ENCODE measurements at places on chromosomes 3 and 15. TPM values are rescaled to one million over a fixed set of nuclear protein-coding genes. Genes with fewer than 3 reads are reported as not detected.
A peak's percentile ranks its signal among the peaks of the same experiment; 100 is the strongest.

BFSP2 gene
- not detected for total RNA-seq

SYNPR gene
- not detected for total RNA-seq

MEGF11 gene
- not detected for total RNA-seq

EFHB gene
- total RNA-seq, result 2.3 TPM

SEMA3B gene
- total RNA-seq, result 98.3 TPM

CPNE9 gene
- total RNA-seq, result not detected

SLC22A14 gene
- not detected for total RNA-seq

GRCh38 chr3:66195347-66195783 is 25.4 kb upstream of the SLC25A26 start:
- no peak overlapping the region for H3K4me3 ChIP-seq
- peaks cover 5% of the 10 kb centered on the region for H3K27me3 ChIP-seq
- H3K36me3 ChIP-seq, result no peaks in the 10 kb centered on the region

DNA sequence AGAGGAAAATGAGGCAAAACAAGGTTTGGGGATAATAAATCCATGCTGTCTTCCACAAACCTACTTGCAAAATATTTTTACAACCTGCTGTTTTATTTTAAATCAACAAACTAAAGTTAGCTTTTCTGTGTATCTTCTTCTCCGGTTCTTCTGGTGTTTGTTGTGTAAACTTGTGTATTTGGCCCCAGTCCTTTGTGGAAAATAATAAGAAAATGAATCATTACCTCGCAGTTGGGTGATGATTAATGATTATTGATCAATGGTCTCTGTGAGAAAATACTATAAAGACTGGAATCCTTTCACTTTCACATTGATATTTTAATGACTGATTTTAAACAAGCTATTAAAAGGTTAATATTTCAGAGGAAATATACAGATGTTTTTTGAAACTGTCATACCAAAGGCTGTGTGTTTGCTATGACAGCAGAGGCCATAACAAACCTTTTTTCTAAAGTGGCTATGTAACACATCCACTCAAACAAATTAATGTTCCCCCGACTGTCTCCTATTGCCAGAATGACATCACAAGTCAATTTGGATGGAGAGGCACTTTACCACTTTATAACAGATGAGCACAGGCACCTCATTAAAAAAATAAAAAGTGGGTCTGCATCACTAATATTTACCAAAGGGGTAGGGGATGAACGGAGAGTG is 152.5 kb downstream of the MEX3B start:
- DNase-seq, result no peak
- no peaks in the 10 kb centered on the region for H3K36me3 ChIP-seq
- no peak overlapping the region for H3K4me3 ChIP-seq
- no peak overlapping the region for H3K27ac ChIP-seq
- no peaks in the 10 kb centered on the region for H3K27me3 ChIP-seq

DNA sequence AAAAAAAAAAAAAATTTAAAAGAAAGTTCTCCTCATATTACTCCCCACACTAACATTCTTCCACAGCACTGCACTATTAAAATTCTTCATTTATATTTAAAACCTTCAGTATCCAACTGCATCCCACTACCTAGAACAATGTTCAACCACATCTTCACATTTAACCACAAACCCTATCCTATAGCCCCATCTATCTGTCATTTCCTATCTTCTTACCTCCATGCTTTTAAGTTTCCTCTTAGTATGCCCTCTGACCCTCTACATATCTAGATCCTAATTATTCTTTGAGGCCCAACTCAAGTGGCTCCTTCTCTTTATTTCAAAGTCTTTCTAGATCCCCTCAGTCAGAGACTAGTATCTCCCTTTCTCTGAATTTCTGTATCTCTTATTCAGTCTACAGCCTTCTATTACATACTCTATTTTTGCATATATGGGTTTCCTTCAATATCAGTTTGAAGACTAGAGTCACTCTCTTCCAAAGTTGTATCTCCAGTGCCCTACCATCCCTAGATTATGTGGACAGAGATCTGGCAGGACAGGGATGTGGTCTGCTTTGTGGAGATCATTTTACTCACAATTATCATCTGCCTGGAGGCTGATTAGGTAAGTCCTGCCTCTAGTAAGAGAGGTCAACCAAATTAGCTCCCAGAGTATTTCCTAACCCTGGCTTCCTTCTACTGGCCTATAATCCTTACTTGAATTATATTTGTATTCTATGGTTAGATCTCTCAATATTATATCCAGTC is 1.4 kb downstream of the CIAO2A start:
- H3K4me3 ChIP-seq, result peak overlapping the region; percentile 59
- peaks cover 48% of the 10 kb centered on the region for H3K4me1 ChIP-seq

DNA sequence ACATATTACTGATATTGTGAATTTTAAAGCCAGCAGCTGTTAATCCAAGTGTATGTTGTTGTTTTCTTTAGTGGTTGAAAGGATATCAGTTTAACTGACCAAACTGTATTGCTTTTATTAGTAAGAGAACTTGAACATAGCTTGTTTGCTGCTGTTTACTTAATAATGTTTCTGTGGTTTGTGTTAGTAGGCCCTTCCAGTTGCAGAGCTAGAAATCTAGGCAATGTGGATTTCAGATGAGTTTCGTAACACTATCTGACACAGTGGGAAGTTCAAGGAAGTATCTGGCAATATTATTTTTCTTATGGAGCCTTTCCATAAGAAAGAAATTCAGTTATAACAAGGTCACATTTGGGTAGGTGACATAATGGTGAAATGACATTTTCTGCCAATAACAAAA is 18.5 kb downstream of the ZNF609 start:
- no peak for DNase-seq
- no peak overlapping the region for H3K27ac ChIP-seq
- H3K4me1 ChIP-seq, result peaks cover 11% of the 10 kb centered on the region
- H3K27me3 ChIP-seq, result no peaks in the 10 kb centered on the region

DNA sequence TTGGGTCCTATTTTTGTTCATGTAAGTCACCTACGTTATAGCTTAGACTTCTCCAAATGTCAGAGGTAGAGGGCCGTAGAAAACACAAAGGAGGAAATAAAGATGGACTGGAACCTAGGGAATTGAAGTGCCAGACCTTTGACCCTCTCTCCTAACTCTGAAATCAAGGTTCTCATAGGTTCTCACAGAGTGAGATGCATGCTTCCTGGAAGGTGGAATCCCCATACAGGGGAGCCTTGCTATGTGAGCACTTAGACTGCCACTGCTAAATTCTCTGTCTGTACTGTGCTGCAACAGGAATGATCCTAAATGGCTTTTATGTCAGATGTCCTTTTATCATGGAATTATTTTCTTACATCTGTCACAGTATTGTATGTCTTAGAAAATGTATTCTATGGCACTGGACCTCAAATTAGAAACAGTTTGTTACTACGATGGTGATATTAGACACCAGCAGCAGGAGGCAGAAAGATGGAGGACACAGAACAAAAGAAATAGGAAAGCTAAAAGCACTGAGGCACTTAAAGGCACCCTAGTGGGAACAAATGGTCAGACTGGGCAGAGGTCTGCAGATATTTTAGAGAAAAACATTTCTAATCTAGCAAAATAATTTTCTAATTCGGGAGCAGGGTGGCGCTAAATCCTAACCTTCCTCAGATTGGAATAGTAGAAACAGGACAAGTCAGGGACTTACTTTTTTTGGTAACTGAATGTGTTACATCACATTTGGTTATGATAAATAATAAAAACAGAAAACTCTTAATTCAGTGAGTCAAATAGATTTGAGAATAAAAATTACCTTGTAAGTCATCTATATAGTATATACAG is 60.2 kb upstream of the CDAN1 start:
- H3K27ac ChIP-seq, result no peak overlapping the region
- peaks cover 19% of the 10 kb centered on the region for H3K36me3 ChIP-seq
- no peak overlapping the region for H3K4me3 ChIP-seq
- no peaks in the 10 kb centered on the region for H3K27me3 ChIP-seq

- H3K27me3 ChIP-seq, result no peaks in the 10 kb centered on the region
- DNase-seq, result no peak
- peaks cover 5% of the 10 kb centered on the region for H3K36me3 ChIP-seq
- H3K4me1 ChIP-seq, result peaks cover 7% of the 10 kb centered on the region
Observed at GRCh38 chr15:92101708-92102394, 248.3 kb downstream of the SLCO3A1 start.

GRCh38 chr15:89346516-89347231 is 12.1 kb upstream of the POLG start:
- no peaks in the 10 kb centered on the region for H3K4me1 ChIP-seq
- H3K36me3 ChIP-seq, result no peaks in the 10 kb centered on the region
- H3K4me3 ChIP-seq, result no peak overlapping the region
- no peak overlapping the region for H3K27ac ChIP-seq
- DNase-seq, result no peak

DNA sequence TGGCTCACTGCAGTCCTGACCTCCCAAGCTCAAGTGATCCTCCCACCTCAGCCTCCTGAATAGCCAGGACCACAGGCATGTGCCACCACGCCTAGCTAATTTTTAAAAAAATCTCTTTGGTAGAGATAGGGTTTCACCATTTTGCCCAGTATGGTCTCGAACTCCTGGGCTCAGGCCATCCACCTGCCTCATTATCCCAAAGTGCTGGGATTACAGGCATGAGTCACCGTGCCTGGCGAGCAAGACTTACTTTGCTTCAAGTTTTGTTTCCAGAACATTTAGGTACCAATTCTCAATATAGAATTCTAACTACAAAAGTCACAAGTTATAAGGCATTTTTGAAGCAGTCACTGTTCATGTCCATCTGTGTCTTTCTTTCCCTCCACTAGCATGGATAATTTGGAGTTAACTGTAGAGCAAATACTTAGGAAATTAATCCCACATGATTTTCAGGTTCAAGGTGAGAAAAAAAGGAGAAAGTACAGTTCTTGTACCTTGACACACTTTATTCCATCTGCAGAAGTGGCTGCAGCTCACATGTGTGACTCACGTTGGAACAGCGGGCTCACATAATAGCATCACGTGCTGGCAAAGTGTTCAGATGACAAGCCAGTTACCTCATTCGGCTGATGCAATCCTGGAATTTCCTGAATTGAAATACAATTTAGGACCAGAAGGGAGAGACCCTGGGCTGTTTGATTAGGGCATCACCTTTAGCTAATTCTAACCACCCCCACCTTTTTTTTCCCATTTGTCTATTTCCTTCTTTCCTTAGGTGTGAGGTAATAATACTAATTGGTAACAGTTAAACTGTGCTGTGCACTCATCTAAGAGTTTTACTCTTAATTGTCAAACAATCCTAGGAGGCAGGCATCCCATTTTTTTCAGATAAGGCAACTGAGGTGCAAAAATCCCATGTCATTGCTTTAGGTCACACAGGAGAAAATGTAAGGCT is 46.9 kb upstream of the NEDD4 start:
- no peak overlapping the region for H3K4me3 ChIP-seq
- H3K27me3 ChIP-seq, result no peaks in the 10 kb centered on the region
- H3K27ac ChIP-seq, result peak overlapping the region; percentile 6
- H3K4me1 ChIP-seq, result peaks cover 24% of the 10 kb centered on the region
- peak; percentile 86 for DNase-seq

DNA sequence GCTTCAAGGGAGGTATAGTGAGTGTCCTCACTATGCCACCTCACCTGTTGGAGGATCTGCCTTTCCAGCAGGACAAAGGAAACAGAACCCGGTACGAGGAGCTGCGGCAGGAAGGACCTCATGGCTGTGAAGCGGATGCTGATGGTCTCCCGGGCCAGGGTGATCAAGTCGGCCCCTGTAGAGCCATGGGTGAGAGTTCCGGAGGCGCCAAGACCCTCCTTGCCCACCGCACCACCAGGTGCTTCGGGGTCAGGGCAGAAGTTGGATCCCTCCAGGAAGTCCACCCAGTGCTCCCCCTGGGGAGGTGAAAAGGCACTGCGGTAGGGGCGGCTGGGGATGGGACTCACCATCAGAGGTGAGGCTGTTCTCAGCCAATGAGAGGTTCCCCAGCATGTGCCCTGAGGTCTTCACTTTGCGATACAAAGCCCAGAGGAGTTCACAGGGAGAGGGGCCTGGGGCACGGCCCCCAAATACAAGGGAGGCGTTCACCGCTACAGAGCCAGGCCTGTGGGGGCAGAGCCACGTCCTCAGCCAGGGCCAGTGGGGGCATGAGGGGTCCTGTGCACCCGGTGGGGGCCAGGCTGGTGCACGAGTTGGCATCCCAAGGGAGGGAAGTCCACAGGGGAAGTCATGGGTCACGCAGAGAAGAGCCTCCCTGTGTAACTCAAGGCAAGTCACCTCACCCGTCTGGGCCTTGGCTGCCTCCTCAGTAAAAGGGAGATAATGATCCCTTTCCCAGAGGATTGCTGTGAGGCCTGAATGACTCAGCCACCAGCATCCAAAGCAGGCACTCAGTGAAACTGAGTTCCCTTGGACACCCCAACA is 27.7 kb downstream of the C15orf39 start:
- no peaks in the 10 kb centered on the region for H3K27me3 ChIP-seq
- H3K4me3 ChIP-seq, result no peak overlapping the region

DNA sequence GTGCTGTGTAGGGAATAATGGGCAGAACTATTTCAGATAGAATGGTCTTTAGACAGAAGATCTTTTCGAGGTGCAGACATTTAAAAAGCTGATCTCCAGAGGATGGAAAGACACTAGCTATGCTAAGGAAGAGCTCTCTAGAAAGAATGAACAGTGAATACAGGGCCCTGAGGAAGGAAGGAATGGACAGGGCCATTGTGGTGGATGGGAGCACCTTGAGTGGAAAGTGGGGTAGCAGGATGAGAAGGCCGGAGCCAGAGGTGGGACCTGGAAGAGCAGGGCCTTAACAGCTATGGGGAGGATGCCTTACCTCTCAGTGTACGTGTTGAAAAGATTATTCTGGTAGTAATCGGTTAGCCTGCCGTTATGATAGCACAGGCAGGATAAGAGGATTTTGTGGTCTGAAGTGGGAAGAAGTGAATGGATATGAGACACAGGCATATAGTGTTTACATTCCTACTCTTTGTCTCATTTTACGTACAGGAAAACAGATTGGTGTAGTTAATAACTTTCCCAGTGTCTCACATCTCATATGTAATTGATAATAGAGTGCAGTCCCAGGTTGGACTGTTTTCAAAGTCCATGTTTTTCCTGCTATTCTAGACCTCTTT is 172.4 kb downstream of the KLHL25 start:
- no peaks in the 10 kb centered on the region for H3K27me3 ChIP-seq
- peaks cover 6% of the 10 kb centered on the region for H3K36me3 ChIP-seq
- H3K27ac ChIP-seq, result peak overlapping the region; percentile 82
- peak overlapping the region; percentile 50 for H3K4me3 ChIP-seq

GRCh38 chr3:134296616-134297015 is 46.0 kb upstream of the RYK start:
- H3K36me3 ChIP-seq, result no peaks in the 10 kb centered on the region
- H3K27ac ChIP-seq, result no peak overlapping the region
- no peak overlapping the region for H3K4me3 ChIP-seq
- H3K4me1 ChIP-seq, result peaks cover 3% of the 10 kb centered on the region
- no peak for DNase-seq

- H3K27me3 ChIP-seq, result no peaks in the 10 kb centered on the region
- no peak for DNase-seq
- H3K36me3 ChIP-seq, result no peaks in the 10 kb centered on the region
Observed at GRCh38 chr15:62591842-62592838, 427.1 kb upstream of the C2CD4B start.

GRCh38 chr15:99057020-99057419 is 47.9 kb upstream of the SYNM start:
- no peak for DNase-seq
- peak overlapping the region; percentile 9 for H3K27ac ChIP-seq
- no peaks in the 10 kb centered on the region for H3K27me3 ChIP-seq

- no peaks in the 10 kb centered on the region for H3K27me3 ChIP-seq
- DNase-seq, result no peak
- peaks cover 6% of the 10 kb centered on the region for H3K4me1 ChIP-seq
- H3K27ac ChIP-seq, result no peak overlapping the region
- H3K36me3 ChIP-seq, result no peaks in the 10 kb centered on the region
Observed at GRCh38 chr3:71955240-71956068, 170.5 kb upstream of the PROK2 start.

GRCh38 chr15:43525131-43525530 is 7.7 kb downstream of the MAP1A start:
- DNase-seq, result no peak
- H3K27me3 ChIP-seq, result no peaks in the 10 kb centered on the region
- H3K4me3 ChIP-seq, result no peak overlapping the region
- no peaks in the 10 kb centered on the region for H3K4me1 ChIP-seq
- no peaks in the 10 kb centered on the region for H3K36me3 ChIP-seq
